ENCODE measurements at places on chromosomes 6 and 20.

DNA sequence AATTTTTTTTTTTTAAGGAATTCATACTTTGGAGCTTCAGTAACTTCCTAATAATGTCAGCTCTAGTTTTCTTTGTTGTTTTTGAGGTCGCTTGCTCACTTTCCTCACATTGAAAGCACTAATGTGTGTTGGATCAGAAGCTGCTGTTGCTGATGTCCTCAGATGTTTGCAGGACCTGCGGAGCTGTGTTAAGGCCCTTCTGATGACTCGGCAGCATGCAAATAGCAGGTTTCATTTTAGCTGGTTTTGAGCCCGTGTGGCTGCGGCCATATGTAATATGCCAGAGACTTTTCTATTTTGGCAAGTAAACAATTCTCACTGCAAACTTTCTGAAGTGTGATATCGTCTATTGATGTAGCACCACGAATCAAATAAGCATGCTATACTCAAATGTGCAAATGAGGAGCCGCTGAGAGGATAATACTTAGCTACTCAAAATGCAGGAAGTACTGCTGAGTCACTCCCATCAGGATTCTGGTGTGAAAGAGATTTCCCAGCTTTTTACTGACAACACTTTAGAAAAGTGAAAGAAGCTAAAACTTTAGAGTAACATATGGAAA, 187.8 kb downstream of the SASH1 start:
- peak; percentile 61 for DNase-seq

- DNase-seq = no peak
These were observed 28.2 kb upstream of the CNKSR3 start for GRCh38 chr6:154538640-154539191.

- DNase-seq = no peak
These were observed 126.4 kb downstream of the CEP57L1 start for GRCh38 chr6:109221543-109222195.

DNA sequence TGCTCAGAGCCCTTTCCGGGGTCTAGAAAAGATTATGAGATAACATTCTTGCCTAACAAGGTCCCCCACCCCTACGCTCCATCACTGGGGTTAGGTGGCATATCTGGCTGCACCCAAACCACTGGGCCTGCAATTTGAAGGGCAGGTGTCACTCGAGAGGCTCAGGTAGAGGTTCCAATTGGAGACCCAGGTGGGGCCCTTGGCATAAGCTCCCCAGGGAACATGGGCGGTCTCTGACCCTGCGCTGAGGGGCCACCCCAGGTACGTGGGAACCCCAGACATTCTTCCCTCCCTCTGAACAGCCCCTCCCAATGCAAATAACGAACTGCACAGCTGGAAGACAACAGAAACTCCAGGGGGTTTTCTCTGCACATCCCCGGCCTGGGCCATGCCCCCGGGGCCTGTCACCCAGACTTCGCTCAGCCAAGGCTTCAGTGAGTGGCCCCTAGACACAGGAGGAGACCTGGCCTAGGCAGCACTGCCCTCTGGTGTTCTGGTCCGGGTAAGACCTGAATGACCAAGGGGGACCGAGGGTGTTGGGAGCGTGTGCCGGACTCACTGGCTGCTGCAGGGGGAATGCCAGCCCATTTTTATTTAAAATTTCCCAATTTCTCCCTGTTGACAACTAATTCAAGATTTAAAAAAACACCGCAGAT, 47.5 kb downstream of the DSTN start:
- DNase-seq = no peak

GRCh38 chr6:149887343-149887742, 10.6 kb downstream of the RAET1E start:
- no peak for DNase-seq
